ENCODE measurements at places on chromosomes 1 and 21.

GRCh38 chr1:234956821-234957329, 171.8 kb downstream of the TOMM20 start:
- DNase-seq = no peak

DNA sequence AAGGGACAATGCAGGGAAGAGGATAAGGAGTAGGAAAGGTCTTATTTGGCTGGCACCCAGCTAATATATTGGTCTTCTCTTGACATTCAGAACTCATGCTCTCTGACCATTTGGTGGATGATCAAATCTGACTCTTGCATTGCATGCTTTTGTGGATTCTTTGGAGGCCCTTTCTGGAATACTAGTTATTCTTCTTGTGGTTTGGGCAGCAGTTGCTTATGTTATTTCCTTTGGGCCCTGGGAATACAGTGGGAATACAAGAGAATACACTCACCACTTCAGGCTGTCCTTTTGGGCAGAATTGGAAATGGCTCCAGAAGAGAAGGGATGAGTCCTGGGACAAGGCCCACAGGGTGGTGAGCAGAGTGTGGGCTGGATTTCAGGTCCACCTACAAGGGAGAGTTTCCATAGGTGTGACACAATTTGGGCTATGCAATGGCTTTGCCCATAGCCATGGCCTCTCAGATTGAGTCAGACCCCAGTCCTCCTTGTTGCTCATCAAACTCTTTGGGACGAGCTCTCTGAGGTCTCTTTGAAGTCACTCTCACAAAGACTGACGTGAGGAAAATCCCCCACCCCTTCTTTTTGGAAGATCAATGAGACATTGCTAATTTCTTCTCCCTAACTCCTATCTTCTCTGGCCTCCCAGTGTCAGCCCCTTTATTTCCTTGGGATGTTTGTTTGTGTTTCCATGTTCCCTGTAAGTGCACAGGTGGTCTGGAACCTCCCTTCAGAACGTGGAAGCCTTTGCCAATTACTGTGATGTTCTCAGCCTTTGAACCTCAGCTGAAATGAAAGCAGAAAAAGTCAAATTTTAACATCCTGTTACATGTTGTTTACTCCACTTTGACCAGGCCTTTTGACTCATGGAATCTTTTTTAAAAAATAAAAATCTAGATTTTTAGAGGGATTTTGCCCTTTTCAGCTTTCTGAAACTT, 19.4 kb downstream of the HSD11B1 start:
- no peak for DNase-seq

GRCh38 chr1:180896161-180896560, 16.5 kb upstream of the KIAA1614 start:
- DNase-seq = no peak

DNA sequence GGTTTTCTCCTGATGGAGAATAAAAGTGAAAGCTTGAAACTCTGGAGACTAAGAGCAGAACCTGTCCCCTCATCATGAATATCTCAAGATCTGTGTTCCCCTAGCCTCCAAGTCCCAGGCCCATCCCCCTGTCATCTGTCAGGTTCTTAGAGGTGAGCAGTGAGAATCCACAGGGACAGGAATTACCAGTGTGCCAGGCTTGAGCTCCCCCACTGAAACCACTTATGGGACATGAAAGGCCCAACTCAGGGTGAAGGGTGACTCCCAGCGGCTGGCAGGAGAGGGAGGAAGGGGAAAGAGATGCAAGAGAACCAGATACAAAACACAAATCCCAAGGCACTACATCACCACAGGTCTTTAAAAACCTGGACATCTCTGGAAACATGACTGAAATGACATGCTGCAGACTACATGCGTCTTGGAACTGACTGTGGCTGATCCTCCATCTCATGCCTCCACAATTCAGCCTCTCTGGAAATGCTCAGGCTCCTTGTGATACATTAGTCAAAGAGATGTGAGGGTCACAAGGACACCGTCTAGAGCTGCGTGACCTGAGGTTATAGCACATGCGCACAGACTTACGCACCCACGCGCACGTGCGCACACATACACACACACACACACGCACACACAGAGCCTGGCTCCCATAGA, 6.8 kb upstream of the LY9 start:
- no peak for DNase-seq

DNA sequence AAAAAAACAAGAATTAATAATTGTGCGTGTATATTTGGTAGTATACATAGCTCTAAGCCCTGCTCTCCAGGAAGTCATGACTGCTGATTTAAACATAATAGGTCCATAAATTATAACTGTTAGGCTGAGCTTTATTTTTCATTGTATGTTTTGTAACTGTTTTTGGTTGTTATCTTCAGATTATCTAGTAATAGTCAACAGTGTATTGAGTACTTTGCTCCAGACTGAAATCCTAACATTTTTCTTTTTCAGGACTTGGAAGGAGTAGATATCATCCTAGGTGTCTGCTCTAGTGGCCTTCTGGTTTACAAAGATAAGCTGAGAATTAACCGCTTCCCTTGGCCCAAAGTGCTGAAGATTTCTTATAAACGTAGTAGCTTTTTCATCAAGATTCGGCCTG, 90.9 kb downstream of the TMEM200B start:
- no peak for DNase-seq

DNA sequence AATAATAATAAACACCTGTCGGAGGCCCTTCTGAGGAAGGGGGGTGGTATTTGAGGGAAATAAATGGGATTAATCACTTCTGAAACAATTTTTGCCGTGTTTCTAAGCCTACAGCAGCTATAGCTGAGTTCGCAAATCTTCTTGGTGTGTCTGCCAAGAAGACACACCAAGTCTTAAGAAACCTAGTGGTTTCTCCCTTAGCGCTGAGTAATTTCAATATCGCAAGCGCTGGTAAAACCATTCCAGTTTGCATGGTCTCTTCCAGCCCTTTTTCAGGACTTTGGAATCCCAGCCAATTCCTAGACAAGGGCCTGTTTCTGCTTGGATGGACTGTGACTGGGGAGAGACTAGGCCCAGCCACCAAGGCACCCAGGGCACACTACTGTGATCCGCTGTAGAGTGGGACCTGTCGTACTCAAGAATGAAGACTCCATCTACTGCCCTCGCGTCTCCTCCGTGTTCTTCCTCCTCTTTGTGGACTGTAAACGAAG, 7.5 kb upstream of the LHX8 start:
- DNase-seq = no peak

DNA sequence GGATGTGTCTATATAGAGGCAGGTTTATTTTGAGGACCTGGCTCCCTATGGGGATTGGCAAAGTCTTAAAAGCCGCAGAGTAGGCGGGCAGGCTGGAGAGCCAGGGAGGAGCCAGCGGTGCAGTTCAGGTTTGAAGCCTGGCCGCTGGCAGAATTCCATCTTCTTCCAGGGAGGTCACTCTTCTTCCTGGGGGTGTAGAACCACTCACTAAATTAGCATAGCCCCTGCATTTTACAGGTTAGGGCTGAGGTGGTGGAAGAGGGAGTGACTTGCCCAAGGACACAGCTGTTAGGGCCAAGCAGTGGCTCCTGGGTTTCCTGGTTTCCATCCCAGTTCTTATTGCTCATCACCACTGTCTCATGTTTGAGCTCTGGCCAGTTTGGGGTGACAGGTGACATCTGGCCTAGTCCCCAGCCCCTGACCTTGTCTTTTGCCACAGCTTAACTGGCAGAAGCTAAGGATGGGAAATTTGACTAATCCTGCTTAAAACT, 1.4 kb downstream of the PINK1 start:
- DNase-seq = no peak

DNA sequence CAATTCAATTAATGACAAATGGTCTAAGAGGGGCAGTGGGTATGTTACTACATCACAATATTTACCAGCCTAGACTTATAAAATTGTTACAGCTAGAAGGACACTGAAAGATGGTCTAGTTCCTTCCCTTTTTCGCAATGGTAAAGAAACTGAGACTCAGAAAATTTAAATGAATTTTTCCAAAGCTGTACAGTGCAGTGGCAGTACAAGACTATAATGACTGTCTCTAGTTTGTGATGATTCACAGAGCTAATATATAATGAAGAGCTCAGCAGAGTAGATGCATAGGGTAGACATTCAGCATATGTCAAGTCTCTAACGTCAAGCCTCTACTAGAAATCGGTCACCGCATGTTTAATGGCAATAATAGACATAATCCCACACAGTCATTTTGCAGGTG, 4.6 kb downstream of the PLPP3 start:
- no peak for DNase-seq

- DNase-seq = no peak
Observed at GRCh38 chr1:25477448-25478034, 46.8 kb downstream of the MACO1 start.

- DNase-seq = peak; percentile 64
Observed at GRCh38 chr21:34614628-34615486, at the start of gene RCAN1. Gene RCAN1 (minus strand): TSS chr21:34615113. CDS start chr21:34615011, 102 bp downstream.

GRCh38 chr1:205298191-205298994, 23.2 kb downstream of the NUAK2 start:
- no peak for DNase-seq
